NCI-H446 (cell line): ENCODE measurements at places on chromosomes 1 and 21.

DNA sequence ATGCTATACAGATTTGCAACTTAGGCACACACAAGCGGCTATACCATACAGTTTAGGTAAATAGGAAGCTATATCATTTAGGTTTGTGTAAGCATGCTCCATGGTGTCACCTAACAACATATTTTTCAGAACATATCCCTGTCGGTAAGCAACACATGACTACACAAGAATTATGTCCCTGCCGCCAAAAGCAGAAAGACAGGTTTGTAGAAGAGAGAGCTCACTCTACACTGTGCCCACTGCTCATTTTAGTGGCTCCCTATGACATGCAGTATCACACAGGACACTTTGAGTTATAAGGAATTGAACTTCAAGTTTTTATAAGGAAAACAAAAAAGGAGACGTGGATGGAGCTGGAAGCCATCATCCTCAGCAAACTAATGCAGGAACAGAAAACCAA, 132.5 kb upstream of the KAZN start:
- DNase-seq, result no peak

- no peak for DNase-seq
These were observed 624 bp downstream of the KIFAP3 start for GRCh38 chr1:170073893-170074249.

DNA sequence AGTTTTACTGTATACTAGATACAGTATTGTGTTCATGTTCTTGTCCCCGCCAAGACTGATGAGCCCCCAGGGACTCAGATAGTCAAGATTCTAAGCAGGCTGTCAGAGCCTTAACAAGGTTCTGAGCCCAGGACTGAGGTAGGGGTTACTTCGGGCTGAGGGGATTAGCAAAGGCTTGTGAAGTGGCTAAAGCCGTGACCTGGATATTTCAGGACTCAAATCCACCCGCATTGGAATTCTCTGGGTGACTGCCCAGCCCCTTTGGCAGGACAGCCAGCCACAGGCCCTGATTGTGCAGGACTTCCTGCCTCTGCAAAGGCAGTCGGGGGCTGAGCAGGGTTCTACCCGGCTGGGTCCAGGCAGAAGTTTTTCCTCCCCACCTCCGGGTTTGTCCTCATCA, at the start of gene PLA2G5:
Gene PLA2G5, plus strand, starts transcription at position 321 of the 400 bp plus-strand sequence. CDS start 14,637 bp downstream, outside the sequence.
- no peak for DNase-seq

DNA sequence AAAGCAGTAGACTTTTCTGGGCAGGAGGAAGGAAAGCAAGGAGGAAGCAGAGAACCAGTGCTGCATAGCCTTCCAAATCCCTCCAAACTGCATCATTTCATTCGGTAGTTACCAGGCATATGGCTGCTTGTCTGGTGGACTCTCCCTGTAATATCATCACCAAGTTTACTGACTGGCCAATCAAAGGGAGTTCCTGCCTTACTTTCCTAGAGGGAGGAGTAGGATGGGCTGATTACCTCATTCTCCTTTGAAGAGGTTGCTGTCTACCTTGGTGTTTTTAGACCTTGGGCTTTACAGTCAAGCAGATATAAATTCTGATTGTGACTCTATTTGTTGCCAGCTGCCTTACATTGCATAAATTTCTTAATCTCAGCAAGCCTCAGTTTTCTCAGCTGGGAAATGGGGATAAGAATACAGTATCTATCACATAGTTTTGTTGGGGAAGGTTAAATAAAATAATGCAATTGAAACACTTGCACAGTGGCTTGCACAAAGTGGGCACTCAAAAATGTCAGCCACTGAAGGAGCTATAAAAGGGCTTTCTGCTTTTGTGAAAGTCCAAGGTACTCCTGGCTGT, 297.3 kb upstream of the PROX1 start:
- no peak for DNase-seq

GRCh38 chr21:30567617-30568016, 6.5 kb upstream of the KRTAP19-7 start:
- no peak for DNase-seq

DNA sequence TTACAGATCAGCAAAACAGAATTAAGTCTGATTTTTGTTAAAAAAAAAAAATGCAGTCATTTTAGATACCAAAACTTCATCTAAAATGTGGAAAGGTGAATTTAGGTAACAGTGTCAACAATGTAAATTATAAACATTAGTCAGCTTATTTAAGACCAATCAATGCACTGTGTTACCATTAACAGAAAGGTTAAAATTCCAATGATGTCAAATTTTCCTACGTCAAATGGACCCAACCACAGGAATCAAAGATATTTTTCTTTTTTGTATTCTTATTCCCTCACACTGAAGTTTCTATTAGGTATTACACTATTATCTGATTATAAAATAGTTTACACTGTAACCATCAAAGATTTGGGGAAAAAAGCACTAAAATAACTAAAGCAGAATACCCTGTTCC, 6.5 kb downstream of the ARHGAP29 start:
- DNase-seq, result no peak

- no peak for DNase-seq
These were observed 111.4 kb downstream of the CACHD1 start for GRCh38 chr1:64581135-64581842.

DNA sequence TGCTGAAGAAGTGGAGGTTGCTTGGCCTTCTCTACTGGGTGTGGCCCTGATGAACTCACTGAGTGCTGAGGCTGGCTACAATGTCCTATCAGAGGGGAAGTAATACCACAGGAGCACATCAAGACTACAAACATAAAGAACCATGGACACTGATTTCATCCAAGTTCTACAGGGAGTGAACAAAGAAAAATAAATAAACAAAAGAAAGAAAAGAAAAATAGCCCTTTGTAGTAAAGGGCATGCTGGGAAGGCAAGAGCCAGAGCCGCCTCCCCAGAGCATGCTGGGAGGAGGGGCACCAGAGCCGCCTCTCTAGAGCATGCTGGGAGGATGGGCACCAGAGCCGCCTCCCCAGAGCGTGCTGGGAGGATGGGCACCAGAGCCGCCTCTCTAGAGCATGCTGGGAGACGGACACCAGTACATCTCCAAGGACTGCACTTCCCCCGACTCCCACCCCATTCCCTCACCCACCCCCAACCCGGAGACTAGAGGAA, 65.9 kb downstream of the LAMC2 start:
- DNase-seq, result no peak

- no peak for DNase-seq
These were observed 145.9 kb downstream of the PGBD5 start for GRCh38 chr1:230280054-230280795.

- DNase-seq, result no peak
These were observed 32.8 kb upstream of the CASZ1 start for GRCh38 chr1:10829067-10829818.

DNA sequence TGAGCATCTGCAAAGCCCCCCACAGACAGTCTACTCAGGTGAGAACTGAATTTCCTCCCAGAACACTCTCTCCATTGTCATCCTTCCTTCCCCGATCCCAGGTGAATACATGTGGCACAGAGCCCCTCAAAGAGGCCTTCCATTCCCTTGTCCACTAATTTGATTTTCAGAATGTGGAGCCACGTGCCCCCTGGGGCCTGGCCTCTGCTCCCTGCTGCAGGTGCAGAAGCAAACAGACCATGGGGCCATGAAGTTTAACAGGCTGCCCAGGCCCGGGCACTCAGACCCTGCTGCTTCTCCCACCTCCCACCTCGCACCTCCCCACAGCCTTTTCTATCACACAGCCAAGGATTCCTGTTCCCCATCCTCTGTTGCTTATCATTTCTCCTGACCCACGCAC, 243.8 kb upstream of the RAB4A start:
- no peak for DNase-seq

- DNase-seq, result no peak
These were observed 16.6 kb upstream of the C1QA start for GRCh38 chr1:22619798-22620197.

DNA sequence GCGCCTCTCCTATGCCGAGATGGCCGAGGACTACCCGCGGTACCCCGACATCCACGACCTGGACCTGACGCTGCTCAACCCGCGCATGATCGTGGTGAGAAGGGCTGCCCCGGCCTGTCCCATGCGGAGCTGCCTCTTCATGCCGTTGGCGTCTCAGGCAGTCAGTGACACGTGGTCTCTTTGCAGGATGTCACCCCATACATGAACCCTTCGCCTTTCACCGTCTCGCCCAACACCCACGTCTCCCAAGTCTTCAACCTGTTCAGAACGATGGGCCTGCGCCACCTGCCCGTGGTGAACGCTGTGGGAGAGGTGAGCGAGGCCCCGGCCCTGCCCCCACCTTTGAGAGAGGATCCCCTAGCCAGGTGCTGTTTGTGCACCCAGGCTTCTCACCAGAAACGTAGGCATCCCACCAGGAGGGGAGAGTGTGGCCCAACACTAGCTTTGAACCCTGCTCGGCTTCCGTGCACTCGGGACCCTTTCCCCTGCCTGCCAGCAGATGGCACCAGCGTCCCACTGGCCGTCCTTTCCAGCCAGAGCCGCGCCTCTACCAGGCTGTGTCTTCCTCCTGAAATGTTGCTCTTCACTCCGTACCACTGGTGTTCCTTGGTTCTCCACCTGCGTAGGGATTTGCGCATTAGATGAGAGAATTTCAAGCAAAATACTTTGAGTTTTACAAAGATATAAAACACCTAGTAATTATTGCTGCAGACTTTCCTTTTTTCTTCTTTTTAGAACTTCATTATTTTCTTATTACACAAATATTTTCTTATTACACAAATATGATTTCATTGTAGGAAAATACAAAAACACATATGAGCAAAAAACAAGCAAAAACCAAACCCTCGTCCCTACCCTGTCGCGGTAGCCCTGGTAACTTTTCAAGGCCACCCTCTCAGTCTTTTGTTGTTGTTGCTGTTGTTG, 9.0 kb downstream of the NPPA start:
- DNase-seq, result peak; percentile 78

DNA sequence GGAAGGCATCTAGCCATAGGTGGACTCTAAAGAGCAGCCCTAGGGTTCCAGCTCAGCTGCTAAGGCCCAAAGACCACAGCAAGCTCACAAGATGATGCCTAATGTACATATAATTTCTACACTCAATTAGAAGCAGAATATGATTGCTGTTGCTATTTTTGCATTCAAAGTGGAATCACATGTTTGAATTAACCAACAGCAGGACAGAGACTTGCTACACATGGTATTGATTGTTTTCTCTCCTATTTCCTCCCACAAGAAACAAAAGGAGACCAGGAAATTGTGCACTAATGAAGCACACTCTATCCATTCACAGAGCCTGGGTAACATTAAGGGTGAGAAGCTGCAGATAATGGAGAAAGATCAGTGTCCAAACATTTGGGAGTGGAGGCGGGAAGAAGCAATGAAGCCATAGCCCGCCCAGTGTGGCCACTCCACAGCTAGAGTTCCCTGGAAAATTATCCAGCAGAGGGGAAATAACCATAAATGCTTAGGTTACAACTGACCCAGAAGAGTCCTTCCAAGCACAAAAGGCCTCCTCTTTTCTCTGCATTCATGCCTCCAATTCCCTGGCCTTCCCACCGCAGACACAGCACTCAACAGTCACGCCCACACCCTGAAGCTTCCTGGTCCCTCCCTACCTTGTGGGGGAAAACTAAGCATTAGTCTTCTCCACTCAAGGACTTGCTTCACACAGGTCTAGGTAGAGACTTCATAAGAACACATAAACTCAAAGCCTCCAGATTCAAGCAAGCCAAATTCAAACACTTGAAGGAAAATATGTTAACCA, 7.5 kb downstream of the CNN3 start:
- DNase-seq, result no peak
